Caki2 (cell line): ENCODE measurements at places on chromosomes 13 and 19.

DNA sequence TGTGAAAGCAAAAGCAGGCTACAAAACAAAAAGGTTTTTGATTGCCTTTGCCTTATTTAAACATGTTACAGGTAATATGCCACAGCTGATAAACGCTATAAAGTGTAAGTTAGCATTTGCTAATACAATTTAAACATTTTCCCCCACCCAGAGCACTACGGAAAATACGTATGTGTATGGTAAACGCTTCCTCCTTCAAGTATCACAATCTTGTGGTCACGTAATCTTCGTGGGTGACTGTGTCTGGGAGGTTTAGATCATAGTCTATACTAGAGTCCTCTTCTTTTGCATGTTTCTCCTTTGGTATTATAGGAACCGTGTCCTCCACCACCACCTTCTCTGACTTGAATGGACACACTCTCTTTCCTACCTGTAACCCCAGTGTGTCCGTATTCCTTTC lies 38.1 kb upstream of the POSTN start:
- no peak for DNase-seq

DNA sequence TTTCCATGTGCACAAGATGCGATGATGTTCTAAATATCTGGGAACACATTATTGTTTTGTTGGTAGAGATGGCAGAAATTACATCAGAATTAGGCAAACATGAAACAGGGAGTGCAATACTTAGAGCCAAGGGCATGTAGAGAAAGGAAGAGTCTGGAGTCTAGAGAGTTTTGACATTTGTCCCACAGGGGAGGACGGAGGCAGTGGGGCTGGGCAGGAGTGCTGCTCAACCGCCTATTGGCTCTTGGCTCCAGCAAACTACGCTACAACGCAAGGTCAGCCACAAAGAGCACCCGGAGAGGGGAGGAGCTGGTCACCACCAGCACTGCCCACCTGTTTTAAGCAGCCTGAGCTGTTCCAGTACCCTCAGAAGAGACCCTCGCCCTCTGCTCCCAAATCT lies 108.3 kb downstream of the ABCC4 start:
- no peak for DNase-seq

DNA sequence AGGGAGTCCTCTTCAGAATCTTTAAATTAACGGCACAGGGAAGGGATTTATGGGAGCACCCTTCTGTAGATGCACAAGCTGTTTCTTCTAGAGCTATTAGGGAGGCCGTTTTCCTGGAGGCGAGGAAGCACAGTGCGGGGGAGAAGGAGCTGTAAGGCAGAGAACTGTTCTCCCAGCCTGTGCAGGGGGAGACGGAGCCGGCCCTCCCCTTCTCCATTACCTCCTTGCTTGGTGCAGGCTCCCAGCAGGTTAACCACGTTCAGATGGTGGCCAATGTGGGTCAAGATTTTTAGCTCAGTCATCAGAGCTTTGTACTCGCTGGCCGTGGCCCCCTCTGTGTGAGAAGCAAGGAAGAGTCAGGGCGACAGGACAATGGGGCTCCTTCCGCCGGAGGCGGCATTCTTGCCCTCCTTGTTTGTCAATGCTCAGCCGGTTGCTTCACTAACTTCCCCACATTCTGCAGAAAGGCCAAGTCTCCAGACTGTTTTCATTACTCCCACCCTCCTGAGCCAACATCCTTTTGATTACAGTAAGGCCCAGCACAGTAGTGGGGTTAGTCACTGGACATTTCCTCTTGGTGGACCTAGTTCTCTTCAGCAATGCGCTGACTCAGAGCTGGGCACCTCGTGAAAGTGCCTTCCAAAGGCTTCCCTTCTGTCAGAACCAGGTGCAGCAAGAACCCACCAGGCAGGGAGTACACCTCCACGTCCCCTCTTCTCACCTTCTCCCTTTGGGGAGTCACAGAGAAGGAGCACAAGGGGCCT lies 165.4 kb downstream of the FLT1 start:
- no peak for DNase-seq

DNA sequence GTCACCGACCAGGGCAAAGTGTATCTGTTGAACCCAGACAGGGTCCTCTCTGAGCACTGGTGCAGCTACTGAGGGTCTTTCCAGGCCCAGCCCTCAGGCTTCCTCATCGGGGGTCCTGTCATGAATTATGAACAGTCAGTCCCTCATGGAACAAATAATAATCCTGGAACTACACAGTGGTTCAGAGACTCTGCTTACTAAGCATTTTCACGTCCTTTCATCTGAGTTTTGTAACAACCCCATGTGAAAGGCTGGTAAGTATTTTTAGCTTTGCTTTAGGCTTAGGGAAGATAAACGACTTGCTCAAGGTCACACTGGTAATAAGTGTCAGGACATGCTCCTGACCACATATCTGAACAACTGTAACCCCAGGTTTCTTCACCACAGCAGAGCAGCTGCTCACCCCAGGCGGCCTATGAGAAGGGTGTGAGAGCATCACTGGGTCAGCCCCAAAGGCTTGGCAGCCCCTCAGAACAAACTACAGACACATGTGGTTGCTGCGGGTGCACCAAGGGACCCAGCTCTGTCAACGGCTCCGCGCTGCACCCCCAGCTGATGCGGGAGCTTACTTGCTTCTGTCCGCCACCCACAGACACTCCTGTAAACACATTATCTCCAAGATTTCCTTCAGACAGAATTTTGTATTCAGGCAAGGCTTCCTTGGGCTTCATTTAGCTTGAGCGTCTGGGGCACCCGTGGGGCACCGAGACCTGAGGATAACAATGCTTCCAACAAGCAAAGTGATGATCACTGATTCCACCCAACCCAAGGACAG lies 19.4 kb upstream of the GSX1 start:
- no peak for DNase-seq

GRCh38 chr13:60120617-60121336 lies 43.0 kb downstream of the DIAPH3 start:
- no peak for DNase-seq

GRCh38 chr19:34847393-34847792 lies 74.4 kb upstream of the ZNF599 start:
- no peak for DNase-seq

DNA sequence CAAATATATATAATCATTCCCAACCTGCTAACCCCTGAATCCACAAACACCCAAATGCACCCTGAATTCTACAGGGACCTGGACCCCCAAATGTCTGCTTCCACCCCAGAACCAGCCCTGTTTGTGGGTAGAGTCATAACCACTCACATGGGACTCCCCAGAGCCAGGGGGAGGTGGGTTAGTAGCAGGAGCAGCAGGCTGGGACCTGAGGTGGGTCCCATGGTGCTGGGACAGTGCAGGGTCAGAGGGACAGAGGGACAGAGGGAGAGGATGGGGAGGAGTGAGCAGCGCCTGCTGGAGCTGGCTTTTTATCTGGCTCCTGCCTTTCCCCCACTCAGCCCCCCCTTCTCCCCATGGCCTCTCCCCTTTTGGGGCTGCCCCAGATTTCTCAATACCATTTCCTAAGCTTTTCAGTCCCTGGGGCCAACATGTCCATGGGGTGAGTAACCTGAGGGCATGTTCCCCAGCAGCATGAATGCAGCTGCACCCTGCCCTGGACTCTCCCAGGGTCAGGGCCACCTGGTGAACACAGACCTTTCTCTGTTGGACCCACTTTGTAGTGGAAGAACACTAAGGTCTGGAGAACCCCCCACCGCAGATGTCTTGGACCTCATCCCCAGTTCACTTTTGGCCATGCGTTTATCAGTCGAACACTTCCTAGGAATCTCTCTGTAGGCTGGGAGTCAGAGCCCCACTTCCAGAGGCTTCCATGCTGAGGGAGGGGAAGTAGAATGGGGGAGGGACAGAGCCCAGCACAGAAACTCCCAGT lies at the start of gene C3:
TSS of gene C3 (minus strand) at position 282 of the 769 bp plus-strand sequence. CDS start at position 221, 61 bp downstream.
- DNase-seq: no peak

DNA sequence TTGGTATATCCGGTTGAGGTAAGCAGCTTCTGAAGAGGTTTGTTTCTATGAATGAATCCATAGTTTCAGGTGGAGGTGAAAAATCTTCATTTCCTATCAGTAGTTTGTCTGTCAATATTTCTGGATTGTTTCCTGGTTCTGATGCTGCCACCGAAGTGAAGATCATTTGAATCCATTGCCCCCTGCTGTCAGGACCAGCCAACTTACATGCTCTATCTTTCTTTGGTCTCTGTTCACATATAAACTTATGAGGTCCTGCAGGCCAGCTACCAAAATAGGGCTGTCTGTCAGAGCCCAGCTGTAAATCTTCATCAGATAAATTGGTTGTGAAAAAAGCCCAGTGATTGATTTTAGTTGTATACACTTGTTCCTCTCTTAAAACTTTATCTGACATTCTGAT lies 15.2 kb upstream of the N4BP2L1 start:
- DNase-seq: no peak

GRCh38 chr13:113645329-113645728 lies 12.7 kb downstream of the ATP4B start:
- no peak for DNase-seq

DNA sequence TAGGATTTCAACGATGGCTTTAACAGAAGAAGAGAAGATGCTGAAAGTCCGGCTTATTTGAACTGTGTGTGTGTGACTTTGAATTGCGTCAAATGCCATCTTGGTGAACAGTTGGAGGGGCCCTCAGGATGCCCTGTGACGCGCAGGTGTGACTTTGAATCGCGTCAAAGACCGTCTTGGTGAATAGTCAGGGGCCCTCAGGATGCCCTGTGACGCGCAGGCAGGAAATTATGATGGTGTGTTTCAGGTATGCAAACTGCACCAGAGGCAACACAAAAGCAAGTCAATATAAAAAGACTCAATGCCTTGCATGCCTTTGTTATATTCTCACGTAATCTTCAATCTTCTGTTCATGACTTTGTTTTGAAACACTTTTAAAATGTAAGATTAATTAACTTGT lies 29.2 kb downstream of the ATP11A start:
- DNase-seq: no peak

DNA sequence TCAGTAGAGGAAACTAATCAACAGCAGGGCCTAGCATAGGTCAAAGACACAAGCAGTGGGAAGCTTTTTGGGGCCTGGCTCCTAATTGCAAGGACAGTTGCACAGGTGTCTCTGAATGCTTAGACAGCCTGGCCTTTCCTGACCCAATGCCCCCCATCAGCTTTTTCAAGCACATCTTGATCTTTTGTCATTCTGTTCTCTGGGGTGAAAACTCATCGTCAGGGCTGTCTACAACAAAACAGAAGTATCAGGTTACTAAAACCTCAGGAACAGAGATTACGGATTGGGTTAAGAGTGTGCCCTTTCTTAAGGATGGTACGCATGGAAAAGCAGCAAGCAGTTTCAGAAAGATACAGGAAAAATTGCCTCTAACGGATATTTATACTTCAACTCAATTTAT lies 8.3 kb upstream of the ZNF254 start:
- no peak for DNase-seq
